Activated CD4-positive, alpha-beta memory T cell treated with anti-CD3 and anti-CD28 coated beads for 36 hours (primary cell): ENCODE measurements at places on chromosomes 3 and 15. TPM values are rescaled to one million over a fixed set of nuclear protein-coding genes. Genes with fewer than 3 reads are reported as not detected.
A peak's percentile ranks its signal among the peaks of the same experiment; 100 is the strongest.

DNA sequence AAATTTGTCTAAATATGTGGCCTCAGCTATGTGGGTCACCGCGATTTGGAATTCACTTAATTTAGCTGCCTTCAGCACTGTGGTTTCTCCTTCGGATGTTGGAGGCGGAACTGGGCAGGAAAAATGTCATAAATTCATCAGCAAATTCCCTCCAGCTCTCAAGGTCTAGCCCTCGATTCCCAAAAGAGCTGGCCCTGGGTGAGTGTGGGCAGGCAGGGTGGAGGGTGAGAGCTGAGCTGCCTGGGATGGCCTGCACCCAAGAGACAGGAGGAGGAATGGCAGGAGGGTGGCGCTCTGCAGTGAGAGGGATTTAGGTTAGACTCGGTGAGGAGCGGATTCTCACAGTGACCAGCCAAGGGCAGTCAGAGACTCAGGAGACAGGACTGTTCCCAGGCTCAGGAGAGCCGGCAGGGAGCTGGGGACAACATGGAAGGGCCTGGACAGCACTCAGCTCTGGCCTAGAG, 57.1 kb downstream of the FEM1B start:
- no peak overlapping the region for H3K27ac ChIP-seq
- no peak for DNase-seq
- H3K4me1 ChIP-seq = no peaks in the 10 kb centered on the region
- no peaks in the 10 kb centered on the region for H3K36me3 ChIP-seq
- H3K27me3 ChIP-seq = no peaks in the 10 kb centered on the region
- H3K4me3 ChIP-seq = no peak overlapping the region

GRCh38 chr3:22835041-22835440, 368.1 kb upstream of the UBE2E2 start:
- H3K4me1 ChIP-seq = no peaks in the 10 kb centered on the region
- H3K27me3 ChIP-seq = no peaks in the 10 kb centered on the region
- DNase-seq = no peak

DNA sequence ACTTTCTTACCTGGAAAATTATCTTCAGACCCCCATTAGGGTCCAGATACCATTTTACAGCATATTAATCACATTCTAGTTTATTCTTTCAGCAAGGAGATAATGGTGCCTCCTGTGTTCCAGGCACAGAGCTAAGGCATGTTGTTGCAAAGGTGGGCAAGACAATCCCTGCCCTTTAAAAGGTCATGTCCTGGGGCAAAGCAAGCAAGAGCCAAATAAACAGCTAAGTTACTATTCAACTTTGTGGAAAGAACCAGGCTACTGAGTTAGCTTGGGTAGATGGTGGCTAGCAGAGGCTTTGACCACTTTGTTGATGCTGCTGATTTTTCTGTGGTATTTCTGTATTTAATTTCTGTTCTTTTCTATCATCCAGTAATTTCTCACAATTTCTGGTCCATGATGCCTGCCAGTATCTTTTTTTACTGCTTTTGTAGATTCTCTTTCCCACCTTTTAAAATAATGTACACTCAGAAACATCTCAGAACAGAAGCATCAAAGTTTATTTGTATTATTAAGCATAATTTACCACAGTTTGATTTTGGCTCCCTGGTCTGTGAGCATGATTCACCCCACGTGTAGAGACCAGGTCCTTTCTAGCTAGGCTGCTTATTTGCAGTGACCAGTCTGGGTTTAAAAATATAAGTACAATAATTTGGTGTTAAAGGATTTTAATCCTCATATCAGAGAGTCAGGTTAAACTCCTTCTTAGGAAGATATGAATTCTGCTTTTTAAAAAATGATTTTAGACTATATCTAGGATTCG, 71.5 kb downstream of the LRRC28 start:
- no peak for DNase-seq
- H3K27me3 ChIP-seq = no peaks in the 10 kb centered on the region
- H3K4me1 ChIP-seq = peaks cover 8% of the 10 kb centered on the region
- no peaks in the 10 kb centered on the region for H3K36me3 ChIP-seq
- H3K4me3 ChIP-seq = no peak overlapping the region

PLIN1 gene
- total RNA-seq = 0.31 TPM

ARL6 gene
- total RNA-seq = 6.1 TPM

DNA sequence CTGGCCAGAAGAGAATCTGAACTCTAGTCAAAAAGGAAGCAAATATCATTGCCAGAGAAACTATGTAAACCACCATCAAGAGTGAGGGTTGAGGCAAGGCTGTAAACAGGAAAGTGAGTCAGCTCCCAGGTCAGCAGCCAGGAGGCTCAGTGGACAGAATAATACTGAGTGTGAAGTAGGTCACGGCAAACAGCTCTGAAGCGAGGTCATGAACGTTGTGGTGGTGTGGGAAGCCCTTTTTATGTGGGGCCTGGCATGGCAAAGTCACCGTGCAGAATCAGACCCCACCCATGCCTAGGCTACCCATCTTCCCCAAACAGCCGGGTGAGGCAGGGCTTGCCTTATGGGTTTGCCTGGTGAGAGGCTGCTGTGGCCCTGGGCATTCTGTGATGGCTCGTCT, 43.9 kb downstream of the THBS1 start:
- H3K36me3 ChIP-seq = peaks cover 11% of the 10 kb centered on the region
- H3K27me3 ChIP-seq = no peaks in the 10 kb centered on the region
- peak; percentile 83 for DNase-seq
- peak overlapping the region; percentile 96 for H3K27ac ChIP-seq
- H3K4me1 ChIP-seq = peaks cover 75% of the 10 kb centered on the region

DNA sequence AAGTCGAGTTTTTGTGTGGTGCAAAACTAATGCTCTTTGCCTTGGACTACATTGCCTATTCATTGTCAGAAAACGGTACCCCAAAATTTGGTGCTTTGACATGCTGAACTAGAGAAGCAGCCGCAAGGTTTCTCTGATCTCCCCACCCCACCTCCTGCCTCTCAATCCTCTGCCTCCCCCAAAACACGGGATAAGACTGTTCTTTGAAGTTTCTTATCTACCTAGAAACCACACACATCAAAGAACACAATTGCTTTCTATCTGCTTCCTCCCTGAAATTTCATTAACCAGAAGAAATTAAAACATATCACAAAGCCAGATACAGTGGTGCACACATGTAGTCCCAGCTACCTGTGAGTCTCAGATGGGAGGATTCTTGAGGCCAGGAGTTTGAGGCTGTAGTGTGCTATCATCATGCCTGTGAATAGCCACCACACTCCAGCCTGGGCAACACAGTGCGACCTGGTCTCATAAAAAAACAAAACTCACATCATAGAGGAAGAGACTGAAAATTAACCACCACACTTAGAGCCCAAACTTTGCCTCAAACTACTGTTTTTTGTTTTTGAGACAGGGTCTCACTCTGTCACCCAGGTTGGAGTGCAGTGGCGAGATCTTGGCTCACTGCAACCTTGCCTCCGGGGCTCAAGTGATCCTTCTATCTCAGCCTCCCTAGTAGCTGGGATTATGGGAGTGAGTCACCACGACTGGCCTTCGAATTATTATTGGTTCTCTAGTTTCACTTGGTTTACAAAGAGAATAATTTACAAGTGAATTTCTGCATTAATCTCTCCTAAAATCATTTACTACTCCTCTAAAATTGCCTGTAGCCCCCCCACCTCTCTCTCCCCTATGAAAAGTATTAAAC, 2.7 kb upstream of the PCNP start:
- H3K27ac ChIP-seq = peak overlapping the region; percentile 61
- no peaks in the 10 kb centered on the region for H3K27me3 ChIP-seq
- peaks cover 71% of the 10 kb centered on the region for H3K4me1 ChIP-seq
- no peak for DNase-seq
- no peak overlapping the region for H3K4me3 ChIP-seq
- H3K36me3 ChIP-seq = peaks cover 26% of the 10 kb centered on the region

- H3K4me3 ChIP-seq = no peak overlapping the region
- H3K4me1 ChIP-seq = no peaks in the 10 kb centered on the region
- H3K36me3 ChIP-seq = no peaks in the 10 kb centered on the region
- H3K27me3 ChIP-seq = no peaks in the 10 kb centered on the region
- DNase-seq = no peak
Observed at GRCh38 chr3:58965865-58966264, 84.0 kb downstream of the CFAP20DC start.

DNA sequence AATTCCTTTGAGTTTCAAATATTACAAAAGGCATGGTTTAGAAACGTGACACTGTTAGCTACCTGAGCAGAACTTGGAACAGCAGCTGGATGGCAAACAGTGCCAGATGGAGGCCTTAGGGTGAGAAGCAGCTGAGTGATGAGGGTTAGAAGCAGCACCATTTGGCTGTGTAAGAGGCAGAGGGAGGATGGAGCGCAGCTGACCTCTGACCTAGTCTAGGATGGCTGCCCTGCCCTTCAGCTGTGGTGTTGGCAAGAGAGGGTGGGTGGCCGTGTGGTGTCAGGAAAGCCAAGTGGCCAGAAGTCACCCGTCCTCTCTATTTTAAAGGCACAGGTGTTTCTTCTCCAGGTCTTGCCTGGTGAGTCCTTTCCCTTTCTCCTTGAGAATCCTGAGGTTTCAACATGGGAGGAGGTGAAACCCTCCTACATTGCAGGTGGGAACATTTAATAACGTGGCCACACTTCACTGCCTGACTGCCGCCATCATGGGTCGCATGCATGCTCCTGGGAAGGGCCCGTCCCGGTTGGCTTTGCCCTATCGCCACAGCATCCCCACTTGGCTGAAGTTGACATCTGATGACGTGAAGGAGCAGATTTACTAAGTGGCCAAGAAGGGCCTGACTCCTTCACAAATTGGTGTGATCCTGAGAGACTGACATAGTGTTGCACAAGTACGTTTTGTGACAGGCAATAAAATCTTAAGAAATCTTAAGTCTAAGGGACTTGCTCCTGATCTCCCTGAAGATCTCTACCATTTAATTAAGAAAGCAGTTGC, 17.6 kb downstream of the BCL2L10 start:
- H3K4me3 ChIP-seq = no peak overlapping the region
- DNase-seq = no peak
- H3K27ac ChIP-seq = no peak overlapping the region
- H3K36me3 ChIP-seq = peaks cover 4% of the 10 kb centered on the region

GRCh38 chr15:63020759-63021430, 21.7 kb upstream of the TPM1 start:
- no peak overlapping the region for H3K4me3 ChIP-seq
- H3K36me3 ChIP-seq = no peaks in the 10 kb centered on the region
- no peak overlapping the region for H3K27ac ChIP-seq
- no peaks in the 10 kb centered on the region for H3K27me3 ChIP-seq

- H3K4me3 ChIP-seq = no peak overlapping the region
- DNase-seq = no peak
- H3K36me3 ChIP-seq = no peaks in the 10 kb centered on the region
- no peak overlapping the region for H3K27ac ChIP-seq
Observed at GRCh38 chr3:186270701-186271100, 91.3 kb downstream of the DGKG start.

DNA sequence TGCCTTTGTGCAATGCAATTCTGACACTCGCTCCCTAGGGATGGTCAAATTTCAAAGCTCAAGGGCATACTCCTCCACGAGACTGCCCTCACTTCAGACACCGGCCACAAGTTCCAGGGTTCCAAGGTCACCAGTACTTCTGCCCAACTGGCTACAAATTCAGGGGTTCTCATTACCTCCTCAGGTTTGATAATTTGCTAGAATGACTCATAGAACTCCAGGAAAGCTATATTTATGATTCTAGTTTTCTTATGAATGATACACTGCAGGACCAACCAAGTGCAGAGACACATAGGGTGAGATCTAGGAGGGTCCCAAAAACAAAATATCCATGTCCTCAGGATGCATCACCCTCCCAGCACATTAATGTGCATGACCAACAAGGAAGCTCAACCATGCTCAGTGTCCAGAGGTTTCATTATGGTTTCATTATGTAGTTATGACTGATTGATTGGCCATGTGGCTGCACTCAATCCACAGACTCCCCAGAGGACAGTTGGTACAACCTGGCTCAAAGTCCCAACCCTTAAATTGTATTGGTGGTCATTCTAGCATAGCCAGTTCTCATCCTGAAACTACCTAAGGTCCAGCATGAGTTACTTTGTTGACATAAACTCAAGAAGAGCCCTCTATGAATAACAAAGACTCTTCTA, 170.4 kb upstream of the LRRN1 start:
- no peaks in the 10 kb centered on the region for H3K27me3 ChIP-seq
- H3K4me3 ChIP-seq = no peak overlapping the region
- no peaks in the 10 kb centered on the region for H3K4me1 ChIP-seq
- H3K36me3 ChIP-seq = no peaks in the 10 kb centered on the region

DNA sequence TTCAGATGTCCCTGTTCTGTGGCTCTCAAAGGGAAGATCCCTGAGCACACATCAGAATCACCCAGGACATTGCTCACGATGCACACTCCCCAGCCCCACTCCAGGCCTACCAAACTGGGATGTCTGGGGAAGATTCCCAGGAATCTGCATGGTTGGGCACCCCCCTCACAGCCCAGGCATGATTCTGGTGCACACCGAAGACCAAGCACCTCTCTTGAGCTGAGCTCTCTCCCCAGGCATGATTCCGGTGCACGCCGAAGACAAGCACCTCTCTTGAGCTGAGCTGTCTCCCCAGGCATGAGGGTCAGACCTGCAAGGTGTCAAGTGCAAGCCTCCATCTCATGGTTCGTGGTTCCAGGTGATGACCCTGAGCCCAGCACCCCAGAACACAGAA, 112.2 kb upstream of the MEF2A start:
- H3K27me3 ChIP-seq = peaks cover 14% of the 10 kb centered on the region
- DNase-seq = no peak
- H3K4me3 ChIP-seq = no peak overlapping the region
- H3K4me1 ChIP-seq = peaks cover 24% of the 10 kb centered on the region

GRCh38 chr3:21789730-21790129, 38.7 kb upstream of the ZNF385D start:
- H3K36me3 ChIP-seq = no peaks in the 10 kb centered on the region
- no peaks in the 10 kb centered on the region for H3K27me3 ChIP-seq
- no peak overlapping the region for H3K4me3 ChIP-seq

LRRC2 gene
- total RNA-seq = not detected

GRCh38 chr15:51322621-51323296, 15.6 kb downstream of the CYP19A1 start:
- no peaks in the 10 kb centered on the region for H3K36me3 ChIP-seq
- DNase-seq = no peak
- peaks cover 2% of the 10 kb centered on the region for H3K27me3 ChIP-seq
- no peak overlapping the region for H3K27ac ChIP-seq
- no peaks in the 10 kb centered on the region for H3K4me1 ChIP-seq
- H3K4me3 ChIP-seq = no peak overlapping the region

GRCh38 chr3:127964816-127965215, 49.8 kb downstream of the KBTBD12 start:
- no peaks in the 10 kb centered on the region for H3K4me1 ChIP-seq
- no peak overlapping the region for H3K27ac ChIP-seq
- H3K27me3 ChIP-seq = peaks cover 3% of the 10 kb centered on the region
- no peak for DNase-seq
- no peaks in the 10 kb centered on the region for H3K36me3 ChIP-seq
